ENCODE measurements at places on chromosomes 11 and 22.

DNA sequence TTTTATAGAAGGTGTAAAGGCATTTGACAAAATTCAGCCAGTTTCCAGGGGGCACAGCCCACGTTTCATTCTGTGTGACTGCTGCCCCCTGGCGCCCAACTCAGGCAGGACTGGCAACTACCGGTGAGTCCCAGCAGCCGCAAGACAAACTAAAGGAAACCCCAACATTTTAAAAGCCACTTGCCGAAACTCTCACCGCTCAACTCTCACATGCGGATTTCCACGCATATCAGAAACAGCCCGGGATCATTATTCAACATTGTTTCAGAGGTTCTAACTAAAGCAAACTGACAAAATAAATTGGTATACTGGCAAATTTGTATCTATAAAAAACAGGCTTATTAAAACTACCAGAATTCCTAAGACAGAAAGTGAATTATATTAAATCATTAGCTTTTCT is 48.2 kb downstream of the MORC2 start:
- DNase-seq, result peak; percentile 90

DNA sequence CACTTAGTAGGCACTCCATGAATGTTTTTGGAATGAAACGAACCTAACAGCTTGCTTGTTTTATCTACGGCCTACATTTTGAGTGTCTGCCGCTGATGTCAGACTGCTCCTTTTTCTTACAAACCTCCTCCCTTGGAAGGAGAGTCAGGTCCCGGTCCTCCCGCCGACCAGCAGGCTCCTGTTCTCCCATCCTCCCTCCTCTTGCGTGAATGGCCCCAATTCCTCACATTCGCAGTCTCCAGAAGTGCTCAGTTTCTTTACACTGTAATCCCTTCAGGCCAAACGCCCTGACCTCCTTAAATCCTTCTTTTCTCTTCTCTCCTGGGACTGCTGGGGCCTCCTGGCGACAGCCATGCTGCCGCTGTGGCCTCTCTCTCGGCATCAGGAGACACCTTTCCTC is 82.6 kb upstream of the CSNK2A3 start:
- DNase-seq, result no peak

GRCh38 chr11:126742582-126742981 is 258.0 kb downstream of the KIRREL3 start:
- DNase-seq, result no peak

GRCh38 chr11:12606597-12606996 is 67.6 kb upstream of the TEAD1 start:
- DNase-seq, result no peak

GRCh38 chr11:80146232-80146631 is 705.4 kb upstream of the TENM4 start:
- no peak for DNase-seq

GRCh38 chr11:78898266-78898775 is 323.7 kb upstream of the NARS2 start:
- DNase-seq, result no peak

DNA sequence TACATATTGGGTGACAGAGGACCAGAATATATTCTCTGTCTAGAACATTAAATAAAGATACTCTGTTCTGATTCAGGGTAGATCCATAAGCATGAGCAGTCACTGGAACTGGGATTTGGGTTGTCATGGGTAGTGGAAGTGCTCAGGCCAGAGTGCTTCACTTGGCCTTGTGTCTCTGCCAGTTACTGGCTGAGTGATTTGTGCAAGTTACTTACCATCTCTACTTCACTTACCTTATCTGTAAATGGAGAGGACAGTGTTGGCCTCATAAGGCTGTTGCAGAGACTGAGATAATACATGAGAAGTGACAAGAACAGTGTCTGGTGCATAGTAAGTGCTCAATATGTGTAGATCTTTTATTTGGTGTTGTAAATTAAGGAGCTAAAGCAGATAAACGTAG is 17.6 kb downstream of the ATXN10 start:
- no peak for DNase-seq

GRCh38 chr11:76830639-76831327 is 29.9 kb upstream of the ACER3 start:
- DNase-seq, result peak; percentile 30

GRCh38 chr11:83493917-83494316 is 207.8 kb upstream of the CCDC90B start:
- no peak for DNase-seq

- DNase-seq, result no peak
These were observed 179.1 kb downstream of the KIF18A start for GRCh38 chr11:27928809-27929208.

GRCh38 chr22:33639588-33640254 is 280.6 kb downstream of the LARGE1 start:
- DNase-seq, result no peak

DNA sequence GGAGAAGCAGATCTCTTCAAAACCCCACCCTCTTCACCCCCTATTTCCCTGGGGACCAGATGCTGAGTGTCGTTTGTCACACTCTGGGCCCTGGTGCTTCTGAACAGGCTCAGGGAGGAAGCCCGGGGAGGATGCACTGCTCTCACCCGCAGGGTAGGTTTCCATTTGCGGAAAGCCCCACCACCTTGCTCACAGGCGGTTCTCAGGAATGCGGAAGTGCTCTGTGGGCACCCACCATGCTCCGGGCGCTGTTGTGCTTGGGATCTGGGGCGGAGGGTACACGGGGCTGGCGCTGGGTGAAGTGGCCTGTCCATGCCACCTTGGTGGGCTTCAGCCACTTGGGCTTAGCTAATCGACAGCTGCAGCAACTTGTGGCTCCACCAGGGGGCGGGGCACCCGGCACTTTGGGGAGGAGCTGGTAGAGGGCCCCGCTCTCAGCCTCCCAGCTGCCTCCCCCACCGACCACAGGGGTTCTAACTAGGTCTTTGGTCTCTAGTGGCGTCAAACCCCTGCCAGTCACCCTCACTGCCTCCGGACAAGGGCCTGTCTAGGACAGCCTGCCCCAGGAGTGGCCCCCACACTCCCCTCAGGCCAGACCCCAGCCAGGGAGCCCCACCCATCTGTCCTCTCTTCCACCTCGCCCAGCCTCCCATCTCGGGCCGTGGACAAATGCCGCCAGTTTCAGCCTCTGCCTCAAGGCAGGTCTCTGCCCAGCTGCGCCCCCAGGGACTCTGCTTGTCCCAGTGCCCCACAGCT is 7.4 kb downstream of the NDUFV1 start:
- DNase-seq, result peak; percentile 80

GRCh38 chr11:94586978-94587377 is 19.8 kb downstream of the PIWIL4 start:
- no peak for DNase-seq

DNA sequence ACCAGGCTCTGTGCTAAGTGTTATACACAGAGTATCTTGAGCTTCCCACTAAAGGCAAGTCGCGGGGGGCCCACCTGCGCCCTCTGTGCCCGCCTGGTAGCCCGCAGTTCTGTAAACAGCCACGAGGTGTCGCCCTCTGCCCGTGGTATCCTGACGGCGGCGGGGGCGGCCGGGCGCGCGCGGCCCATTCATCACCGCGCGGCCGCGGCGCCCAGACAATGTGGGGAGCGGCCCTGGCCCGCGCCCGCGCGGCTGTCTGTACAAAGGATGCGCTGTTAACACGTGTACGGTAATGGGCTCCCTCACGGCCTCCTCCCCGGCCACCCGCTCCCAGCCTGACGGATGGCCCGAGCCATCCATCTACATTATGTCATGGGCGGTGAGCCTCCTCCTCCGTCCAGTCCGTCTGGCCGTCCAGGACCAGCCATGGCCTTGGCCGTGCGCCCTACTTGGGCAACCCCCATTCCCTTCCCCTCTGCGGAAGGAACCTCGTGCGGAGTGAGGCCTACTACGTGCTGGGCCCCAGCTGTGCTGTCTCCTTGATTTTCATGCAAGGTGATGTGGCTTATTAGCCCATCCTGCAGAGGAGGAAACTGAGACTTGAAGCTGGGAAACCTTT is 99.4 kb downstream of the MIAT start:
- peak; percentile 74 for DNase-seq

DNA sequence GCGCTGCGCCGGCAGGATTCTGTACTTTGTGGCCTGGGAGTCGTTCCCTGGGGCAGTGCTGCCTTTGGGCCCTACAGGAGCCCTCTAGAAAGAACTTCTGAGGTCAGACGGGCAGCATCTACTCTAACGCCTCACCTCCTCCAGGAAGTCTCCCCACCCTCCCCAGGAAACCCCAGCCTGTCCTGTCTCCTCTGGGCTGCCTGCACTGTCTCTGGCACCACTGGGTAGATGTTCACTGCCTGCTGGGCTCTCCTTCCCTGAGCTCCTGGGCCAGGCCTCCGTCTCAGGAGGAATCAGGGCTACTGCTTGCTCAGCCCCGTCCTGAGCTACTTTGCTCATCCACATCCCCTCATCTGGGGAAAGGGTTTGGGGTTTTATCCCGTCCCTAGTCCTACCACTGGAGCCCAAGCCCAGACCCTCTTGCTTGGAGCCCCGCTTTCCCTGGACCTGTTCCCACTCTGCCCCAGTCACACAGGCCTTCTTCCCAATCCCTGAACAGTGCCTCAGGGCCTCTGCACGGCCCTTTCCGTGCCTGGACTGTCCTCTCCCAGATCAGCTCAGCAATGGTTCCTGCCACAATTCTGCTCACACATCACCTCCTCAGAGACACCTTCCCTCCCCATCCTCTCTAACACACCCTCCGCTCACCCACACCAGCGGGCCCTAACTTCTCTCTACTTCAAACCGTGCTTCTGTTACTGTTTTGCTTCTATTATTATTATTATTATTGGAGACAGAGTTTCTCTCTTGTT is 11.3 kb upstream of the TREH start:
- no peak for DNase-seq

DNA sequence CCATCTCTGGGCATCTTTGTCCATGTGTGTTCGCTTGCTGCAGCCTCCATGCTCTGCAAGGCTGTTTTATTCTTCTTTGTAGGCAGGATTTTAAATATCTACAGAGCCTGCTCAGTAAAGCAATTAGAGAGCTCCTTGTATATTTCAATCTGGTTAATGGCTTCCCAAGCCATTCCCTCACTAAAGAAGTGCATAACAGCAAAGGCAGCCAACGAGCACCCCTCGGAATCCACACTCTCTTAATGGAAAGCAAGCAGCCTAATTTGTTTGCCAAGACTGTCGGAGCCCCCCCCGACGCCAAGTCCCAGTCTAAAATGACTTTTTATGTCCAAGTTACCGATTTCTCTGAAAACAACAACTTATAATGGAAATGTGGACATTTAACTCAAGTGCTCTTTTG is 123.6 kb downstream of the ARL14EP start:
- no peak for DNase-seq

GRCh38 chr22:44603767-44604166 is 98.2 kb upstream of the PRR5 start:
- DNase-seq, result no peak

GRCh38 chr22:50245214-50246072 is 620 bp upstream of the TUBGCP6 start:
- DNase-seq, result no peak

GRCh38 chr11:121445071-121445768 is 6.9 kb upstream of the SORL1 start:
- DNase-seq, result no peak

- no peak for DNase-seq
These were observed 390 bp downstream of the CTSW start for GRCh38 chr11:65880027-65880426.

GRCh38 chr22:45101515-45102227 is 62.1 kb upstream of the NUP50 start:
- peak; percentile 68 for DNase-seq

DNA sequence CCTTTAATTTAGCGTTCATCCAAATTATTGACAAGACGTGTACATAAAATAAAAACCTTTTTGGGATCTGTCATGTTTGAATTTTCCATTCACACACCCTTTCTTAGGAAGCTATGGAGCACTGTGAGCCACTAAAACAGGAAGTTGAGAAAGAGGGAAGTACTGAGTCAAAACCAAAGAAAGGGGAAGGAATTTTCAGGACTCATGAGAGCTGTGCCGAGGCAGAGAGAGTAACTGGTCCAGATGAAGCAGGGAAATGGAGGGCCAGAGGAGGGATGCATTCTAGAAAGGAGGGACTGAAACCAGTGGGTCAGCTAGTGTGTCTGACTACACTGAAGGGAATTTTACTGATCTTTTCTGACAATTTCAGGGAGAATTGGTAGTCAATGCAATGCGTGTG is 24.9 kb downstream of the APLP2 start:
- DNase-seq, result no peak

- no peak for DNase-seq
These were observed 55.1 kb upstream of the SCUBE2 start for GRCh38 chr11:9146477-9146876.

GRCh38 chr11:30459821-30460220 is 126.3 kb downstream of the MPPED2 start:
- no peak for DNase-seq

DNA sequence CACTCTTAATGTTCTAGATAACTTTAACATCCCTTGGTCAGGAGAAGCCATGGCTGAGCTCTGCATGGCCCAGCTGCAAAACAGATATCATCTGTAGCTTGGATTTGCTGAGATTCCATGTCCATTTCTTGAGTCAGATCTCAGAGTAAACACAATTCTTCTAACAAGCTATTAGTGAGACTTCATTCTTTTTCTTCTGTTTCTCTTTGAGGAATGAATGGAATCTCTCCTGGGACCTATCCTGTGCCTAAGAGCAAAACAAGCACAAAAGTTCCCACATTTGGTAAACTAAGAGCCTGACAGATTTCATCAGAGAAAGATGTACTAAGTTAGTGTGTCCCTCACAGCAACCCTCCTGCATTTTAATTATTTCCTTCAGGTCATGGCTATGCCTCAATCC is 142.8 kb downstream of the MAML2 start:
- no peak for DNase-seq

DNA sequence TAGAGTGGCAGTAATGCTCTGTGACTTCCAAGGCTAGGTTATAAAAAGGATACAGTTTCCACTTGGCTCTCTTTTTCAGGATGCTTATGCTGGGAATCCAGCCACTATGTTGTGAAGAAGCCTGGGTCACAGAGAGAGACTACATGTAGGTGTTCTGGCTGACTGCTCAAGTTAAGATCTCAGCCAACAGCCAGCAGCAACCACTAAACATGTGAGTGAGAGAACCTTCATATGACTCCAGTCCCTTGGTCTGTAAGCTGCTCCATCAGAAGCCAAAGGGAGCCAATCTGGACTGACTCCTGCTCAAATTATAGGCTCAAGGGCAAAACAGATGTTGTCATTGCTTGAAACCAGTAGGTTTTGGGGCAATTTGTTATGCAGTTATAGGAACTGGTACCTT is 162.7 kb downstream of the MAML2 start:
- no peak for DNase-seq

DNA sequence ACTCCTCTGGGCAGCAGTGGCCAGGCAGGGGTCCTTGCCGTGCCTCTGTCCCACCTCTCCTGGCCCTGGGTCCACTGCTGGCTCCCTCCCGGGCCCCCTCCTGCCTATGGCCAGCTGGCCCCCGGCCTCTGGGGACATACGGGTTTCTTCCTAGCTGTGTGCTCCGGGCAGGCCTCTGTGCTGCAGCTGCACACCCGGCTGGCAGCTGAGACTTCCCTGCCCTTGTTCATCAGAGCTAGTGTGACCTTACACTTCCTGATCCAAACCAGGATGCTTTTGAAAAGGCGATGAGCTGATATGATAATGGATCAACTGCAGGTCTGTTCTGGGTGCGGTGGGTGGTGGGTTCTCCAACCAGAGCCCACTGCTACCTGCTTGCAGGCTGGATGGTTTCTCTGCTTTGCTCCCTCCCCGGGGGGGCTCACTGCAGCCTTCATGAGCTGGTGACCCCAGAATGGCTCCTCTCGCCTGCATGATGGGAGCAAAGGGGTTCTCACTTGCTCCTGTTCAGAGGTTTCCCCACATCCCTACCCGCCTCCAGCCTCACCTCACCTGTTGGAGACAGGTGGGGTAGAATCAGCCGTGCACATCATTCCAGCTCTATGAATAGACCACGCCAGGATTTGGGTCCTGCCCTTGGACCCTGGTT is 13.3 kb downstream of the B3GAT1 start:
- peak; percentile 61 for DNase-seq

Measured in glutamatergic neuron (in vitro differentiated cells).